ENCODE measurements at places on chromosomes 16 and 17. TPM values are rescaled to one million over a fixed set of nuclear protein-coding genes. Genes with fewer than 3 reads are reported as not detected.

GRCh38 chr17:65811043-65811442 lies 249.6 kb upstream of the AXIN2 start:
- DNase-seq: no peak

DNA sequence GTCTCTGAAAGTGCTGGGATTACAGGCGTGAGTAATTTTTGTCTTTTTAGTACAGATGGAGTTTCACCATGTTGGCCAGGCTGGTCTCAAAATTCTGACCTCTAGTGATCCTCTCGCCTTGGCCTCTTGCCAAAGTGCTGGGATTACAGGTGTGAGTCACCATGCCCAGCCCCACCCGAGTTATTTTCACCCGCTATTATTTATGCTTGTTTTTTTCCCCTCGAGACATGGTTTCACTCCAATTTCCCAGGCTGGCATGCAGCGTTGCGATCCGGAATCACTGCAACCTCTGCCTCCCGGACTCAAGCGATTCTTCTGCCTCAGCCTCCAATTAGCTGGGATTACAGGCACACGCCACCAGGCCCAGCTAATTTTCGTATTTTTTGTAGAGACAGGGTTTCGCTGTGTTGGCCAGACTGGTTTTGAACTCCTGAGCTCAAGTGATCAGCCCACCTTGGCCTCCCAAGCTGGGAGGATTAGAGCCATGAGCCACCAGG lies 9.2 kb downstream of the RPL23 start:
- DNase-seq: peak; percentile 9

- DNase-seq: no peak
Observed at GRCh38 chr16:27214084-27214961, 11.0 kb downstream of the KDM8 start.

- no peak for DNase-seq
Observed at GRCh38 chr16:68286153-68287074, 22.1 kb downstream of the SLC7A6 start.

The ODAD4 gene
- 1.3 TPM for total RNA-seq

DNA sequence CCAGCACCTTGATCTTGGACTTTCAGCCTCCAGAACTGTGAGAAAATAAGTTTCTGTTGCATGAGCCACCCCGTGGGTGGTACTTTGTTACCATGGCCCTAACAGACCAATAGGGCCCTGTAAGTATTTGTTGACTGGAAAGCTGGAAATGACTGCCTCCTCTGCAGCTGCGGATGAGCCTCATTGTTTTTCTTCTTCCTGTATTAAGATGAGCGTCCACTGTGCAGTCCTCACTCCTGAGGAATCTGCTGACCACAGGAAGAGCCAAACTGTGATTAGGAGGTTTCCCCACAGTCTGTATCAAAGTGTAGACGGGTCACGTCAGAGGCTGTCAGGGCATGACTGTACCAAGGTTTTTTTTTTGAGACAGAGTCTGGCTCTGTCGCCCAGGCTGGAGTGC lies 12.2 kb upstream of the AKTIP start:
- DNase-seq: peak; percentile 52

- DNase-seq: no peak
Observed at GRCh38 chr17:29565643-29566472, 979 bp downstream of the ABHD15 start.

DNA sequence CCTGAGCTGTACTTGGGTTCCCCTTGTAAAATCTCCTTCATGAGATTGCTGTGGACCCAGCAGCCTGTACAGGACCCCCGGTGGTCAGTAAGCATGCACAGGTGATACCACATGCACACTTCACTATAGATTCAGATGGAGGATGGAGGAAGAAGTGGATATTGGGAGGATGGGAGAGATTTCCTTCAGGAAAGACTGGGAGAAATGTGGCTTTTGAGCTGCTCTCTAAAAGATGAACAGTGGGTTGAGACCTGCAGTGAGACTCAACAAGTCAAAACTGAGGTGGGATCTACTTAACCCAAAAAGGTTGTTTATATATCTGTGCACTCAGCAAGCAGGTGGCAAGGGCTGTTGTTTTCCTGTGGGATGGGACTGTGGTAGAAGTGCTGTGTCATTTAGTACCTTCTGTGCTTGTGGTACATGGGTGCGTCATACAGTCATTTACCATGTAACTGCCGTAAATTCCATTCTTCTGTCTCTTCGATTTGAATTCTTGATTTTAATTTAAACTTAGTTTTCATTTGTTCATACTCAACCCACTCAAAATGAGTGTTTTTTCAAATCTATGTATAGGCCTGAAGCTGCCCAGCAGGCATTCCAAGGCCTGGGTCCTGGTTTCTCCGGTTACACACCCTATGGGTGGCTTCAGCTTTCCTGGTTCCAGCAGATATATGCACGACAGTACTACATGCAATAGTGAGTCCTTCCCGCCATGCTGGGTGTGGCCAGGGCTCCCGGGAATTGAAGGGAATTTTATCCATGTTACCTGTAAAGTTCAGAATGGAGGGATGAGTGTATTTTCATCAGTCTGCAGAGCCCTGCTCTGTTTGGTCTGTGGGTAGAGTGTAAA lies 6.9 kb downstream of the HERPUD1 start:
- DNase-seq: no peak

DNA sequence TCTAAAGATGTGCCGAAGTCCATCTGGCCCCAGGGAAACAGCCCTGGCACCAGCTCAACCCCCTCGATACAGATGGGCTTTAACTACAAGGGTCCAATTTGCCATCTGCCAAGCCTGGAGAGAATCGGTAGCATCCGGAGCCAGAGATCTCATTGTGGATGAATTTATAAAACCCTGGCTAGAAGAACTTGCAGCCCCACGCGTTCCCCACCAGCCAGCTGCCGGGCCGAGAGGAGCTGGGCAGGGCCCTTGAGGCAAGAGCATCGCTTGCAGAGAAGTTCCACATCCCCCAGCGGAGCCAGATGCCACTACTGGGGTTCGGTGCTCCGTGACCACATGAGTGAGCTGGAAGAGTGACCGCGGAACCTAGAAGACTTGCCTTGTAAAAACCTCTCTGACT lies 65.3 kb upstream of the NOL11 start:
- DNase-seq: no peak

The EPN3 gene
- under 0.01 TPM for total RNA-seq

The CCL5 gene
- not detected for total RNA-seq

The TEKT5 gene
- 0.26 TPM for total RNA-seq

The CDRT15 gene
- total RNA-seq: not detected

The CACNG5 gene
- not detected for total RNA-seq

The ANKRD40CL gene
- total RNA-seq: not detected

The ZNF597 gene
- total RNA-seq: 1.8 TPM

The BCKDK gene
- 12.6 TPM for total RNA-seq

DNA sequence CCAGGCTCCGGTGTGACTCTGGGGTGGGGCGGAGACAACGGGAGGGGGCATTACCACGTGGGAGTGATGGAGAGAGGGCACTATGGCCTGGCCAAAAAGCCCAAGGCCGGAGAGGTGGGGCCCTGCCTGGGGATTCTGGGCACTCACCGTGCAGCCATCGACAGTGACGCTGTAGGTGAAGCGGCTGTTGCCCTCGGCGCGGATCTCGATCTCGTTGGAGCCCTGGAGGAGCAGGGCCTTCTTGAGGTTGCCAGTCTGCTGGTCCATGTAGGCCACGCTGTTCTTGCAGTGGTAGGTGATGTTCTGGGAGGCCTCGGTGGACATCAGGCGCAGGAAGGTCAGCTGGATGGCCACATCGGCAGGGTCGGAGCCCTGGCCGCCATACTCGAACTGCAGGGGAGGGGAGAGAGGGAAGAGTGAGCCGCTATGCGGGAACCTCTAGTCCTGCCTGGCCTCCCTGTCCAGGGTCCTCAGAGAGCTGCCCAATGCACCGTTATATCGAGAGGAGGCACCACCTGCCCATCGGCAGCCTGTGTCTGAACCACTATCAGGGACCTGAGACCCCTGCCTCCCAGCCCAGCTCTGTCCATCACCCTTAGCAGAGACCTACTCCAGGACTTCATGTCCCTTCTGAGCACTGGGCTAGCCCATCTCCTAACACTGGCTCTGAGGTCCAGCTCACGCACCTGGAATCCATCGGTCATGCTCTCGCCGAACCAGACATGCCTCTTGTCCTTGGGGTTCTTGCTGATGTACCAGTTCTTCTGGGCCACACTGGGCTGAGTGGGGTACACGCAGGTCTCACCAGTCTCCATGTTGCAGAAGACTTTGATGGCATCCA lies 15.6 kb downstream of the COL1A1 start:
- DNase-seq: peak; percentile 71
